Fibroblast of lung (primary cell): ENCODE measurements at places on chromosomes 7 and 10.

DNA sequence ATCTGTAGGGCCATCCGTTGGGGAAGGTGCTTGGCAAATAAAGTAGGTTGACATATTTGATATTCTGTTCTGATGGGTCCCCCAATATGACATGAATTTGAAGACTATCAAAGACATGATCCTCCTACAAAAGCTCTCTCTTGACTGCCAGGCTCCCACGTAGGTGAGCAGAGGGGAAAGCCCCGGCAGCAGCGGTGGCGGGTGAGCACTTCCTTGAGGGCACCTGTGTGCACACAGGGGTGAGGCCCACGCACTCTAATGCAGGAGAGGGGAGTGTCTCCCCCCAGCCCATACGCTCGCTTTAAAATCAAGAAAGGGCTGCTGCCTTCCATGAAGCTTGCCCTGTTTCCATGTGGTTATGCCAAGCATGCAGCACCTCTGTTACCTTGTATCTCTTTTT, 100.4 kb downstream of the TAX1BP1 start:
- DNase-seq, result no peak

DNA sequence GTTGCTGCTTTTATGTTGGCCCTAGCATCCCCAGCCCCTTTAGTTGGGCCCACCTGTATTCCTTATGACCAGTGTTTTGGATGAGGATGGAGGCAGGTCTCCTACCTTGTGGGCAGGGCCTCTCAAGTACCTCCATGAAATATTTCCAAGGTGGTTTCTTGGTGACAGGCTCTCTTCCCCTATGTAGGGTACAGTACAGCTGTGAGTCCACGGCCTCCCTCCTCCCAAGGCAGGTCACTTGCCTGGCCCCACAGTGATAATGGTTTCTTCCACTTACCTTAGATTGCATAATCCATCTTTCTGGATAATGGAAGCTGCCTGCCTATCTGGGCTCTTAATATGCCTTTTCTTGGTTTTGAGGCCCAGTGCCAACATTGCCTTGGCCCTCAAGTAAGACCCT, 110.4 kb downstream of the NT5C2 start:
- no peak for DNase-seq

DNA sequence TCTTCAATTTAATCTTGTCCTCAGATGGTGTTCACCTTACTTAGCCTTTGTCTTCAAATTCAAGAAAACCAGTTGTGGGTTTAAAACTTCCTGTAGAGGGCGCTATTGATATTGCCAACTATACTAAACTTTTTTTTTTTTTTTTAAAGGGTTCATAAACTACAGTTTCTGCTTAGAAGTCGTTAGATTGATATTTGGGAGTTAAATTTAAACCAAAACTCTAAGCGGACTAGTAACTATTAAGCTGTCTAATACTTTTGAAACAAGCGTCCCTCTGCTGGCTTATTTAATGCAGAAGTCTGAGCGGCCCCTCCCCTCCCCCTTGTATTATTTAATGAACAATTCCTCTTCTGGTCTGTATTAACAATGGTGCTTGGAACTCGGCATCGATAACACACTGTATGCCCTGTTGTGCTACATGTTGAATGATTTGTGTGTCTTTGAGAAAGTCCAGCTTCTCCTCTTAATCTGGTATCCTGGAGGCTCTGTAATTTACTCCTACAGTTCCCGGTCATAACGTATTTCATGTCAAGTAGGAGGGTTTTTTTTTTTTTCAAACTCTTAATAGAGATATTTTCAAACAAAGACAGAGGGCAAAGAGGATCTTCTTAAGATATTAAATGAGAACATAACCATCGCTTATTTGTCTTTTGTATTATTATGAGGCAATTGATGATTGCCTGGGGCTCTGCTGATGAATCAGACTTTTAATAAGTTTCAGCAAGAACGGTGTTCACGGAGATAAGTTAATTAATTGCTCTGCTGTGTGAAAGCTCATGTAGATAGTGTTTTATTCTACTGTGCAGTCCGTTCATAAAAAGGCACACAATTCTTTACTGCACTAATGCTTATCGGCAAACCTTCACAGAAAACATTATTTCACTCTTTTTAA, 22.6 kb upstream of the CREB5 start:
- DNase-seq, result peak; percentile 89

- no peak for DNase-seq
These were observed 774.2 kb downstream of the MAGI2 start for GRCh38 chr7:78679112-78679876.

DNA sequence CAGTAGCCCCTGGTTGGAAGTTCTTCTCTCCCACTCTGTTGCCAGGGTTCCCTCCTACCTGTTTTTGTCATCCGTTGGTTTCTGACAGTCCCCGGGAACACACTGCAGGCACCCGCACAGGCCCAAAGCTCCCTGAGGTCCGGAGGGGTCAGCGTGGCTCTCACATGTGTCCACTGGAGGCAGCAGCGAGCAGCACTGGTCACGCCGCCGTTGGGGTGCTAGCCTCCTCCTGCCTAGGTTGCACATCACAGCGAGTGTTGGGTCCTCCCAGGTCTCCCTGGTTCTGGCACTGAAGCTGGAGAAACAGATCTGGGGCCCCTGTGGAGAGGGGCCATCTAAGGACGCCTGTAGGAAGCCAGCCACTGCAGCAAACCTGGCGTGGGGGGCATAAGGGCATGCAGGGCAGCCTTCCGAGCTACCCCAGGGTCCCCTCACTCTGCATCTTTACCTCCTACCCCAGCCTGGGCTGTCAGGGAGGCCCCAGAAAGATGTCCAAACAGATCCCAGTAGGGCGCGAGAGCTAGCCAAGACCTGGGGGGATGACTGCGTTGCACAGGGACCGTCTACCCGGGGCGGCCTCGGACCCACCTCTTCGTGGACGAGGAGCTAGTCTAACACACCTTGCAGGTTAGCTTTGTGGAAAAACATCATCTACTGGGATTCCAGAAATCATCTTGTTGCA, 28.9 kb downstream of the LRRC27 start:
- no peak for DNase-seq

GRCh38 chr7:155323001-155323638, 25.4 kb downstream of the INSIG1 start:
- no peak for DNase-seq

- no peak for DNase-seq
These were observed 107.3 kb downstream of the PRPF18 start for GRCh38 chr10:13693783-13694700.

DNA sequence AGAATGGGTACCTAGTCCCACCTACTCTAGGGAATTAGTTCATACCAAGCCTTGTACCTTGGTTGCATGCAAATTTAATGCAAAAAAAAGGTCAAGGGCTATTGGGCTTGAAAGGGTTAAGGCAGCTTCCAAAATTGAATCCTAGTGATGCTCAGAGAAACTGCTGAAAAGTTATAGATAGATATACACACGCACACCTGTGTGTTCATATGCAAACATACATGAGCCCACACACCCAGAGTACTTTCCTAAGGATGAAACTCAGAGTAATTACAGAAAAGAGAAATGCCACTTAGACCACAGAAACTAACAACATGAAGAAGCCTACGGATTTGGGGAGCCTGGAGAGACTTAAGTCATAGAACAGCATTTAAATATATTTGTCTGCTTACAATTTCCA, 1.5 kb downstream of the SLC25A13 start:
- DNase-seq, result no peak

DNA sequence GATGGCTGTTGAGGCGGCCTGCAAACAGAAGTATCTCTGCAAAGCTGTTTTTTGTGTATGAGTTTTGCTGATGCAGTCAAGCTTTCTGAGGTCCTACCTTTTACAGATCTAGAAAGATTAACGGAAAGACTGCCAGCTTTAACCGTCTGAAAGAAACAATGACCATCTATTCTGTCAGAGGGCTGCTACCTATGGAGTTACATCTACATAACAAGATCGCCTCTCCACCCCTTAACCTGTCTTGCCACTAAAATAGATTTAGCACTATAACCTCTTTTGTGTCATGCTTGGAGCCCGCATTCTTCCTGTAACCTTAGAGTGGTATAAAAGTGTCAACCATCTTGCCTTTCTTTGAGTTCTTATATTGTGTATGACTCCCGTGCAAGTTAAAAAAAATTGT, 291.2 kb downstream of the POM121L12 start:
- DNase-seq, result no peak

- peak; percentile 68 for DNase-seq
These were observed 2.1 kb upstream of the RALA start for GRCh38 chr7:39621261-39621660.

DNA sequence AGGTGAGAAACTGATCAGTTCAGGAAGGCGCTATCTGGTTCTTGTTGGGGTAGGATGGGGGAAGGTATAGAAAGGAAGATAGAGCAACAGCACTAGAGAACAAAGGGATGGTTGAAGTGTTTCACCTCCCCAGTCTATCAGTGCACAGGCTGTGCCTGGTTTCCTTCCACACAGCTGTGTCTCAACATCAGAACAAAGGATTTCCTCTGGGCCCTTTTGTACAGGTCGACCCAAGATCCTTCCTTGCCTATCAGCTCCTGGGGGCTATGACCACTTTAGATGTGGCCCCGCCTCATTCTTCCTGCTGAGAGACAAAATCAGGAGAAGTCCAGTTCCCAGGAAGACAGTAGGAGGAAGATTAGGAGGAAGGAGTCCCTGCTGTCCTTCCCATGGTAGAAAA, 65.6 kb downstream of the NAMPT start:
- no peak for DNase-seq

DNA sequence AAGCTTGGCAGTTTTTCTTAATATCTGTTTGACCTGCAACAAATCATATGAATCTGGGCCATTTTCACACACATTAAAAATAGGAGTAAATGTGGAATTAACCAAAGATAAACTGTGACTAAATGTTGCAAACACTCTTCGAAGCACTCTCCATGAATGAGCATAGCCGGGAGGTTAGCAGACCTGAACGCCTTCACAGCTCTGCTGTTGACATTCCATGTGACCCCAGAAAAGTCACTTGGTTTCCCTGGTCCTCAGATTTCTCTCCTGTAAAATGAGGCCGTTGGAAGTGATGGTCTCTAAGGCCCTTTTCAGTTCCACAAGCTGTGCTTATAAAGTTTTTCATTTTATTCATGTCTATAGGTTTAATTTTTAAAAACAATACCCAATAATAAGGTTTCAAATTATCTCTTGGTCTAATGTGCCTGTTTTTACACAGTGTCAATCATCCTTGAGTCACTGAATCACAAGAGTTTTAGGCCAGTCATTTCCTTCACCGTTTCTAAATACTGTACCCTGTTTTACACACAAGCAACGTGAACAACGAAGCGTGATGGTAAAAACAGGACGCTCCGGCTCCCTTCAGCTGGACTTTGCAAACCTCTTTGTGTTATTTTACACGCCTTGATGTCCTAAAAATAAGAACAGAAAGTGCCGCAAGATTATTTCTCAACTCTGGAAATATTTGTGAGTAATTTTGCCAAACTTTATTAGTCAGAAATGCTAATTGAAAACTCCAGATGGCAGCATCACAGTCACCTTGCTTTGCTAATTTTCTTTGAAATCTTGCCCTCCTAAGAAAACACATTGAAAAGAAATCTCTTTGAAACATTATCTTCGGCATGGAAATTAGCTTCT, 38.6 kb upstream of the MET start:
- peak; percentile 65 for DNase-seq

- DNase-seq, result no peak
These were observed 2.3 kb downstream of the GSDME start for GRCh38 chr7:24754906-24755506.

DNA sequence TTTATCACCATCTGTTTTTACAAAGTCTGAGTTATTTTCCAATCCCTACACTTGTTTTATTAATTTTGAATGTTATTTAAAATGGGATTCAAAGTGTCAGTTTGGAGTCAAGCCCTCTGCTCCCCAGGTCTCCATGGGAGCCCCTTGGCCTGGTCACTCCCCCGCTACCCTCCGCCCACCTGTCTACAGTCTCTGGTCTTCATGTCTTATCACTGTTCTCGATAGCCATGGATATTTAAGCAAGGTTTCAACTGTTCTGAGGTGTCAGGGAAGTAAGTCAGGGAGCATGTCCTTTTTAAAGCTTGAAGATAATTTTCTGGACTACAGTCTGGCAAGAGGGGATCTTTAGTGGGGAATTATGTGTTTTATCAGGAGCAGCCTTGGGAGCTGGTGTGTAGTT, 19.1 kb upstream of the HPS1 start:
- DNase-seq, result no peak

GRCh38 chr10:70738761-70739121, 46.4 kb downstream of the TBATA start:
- DNase-seq, result no peak

- no peak for DNase-seq
These were observed 1.0 kb downstream of the STX1A start for GRCh38 chr7:73718438-73718881.

DNA sequence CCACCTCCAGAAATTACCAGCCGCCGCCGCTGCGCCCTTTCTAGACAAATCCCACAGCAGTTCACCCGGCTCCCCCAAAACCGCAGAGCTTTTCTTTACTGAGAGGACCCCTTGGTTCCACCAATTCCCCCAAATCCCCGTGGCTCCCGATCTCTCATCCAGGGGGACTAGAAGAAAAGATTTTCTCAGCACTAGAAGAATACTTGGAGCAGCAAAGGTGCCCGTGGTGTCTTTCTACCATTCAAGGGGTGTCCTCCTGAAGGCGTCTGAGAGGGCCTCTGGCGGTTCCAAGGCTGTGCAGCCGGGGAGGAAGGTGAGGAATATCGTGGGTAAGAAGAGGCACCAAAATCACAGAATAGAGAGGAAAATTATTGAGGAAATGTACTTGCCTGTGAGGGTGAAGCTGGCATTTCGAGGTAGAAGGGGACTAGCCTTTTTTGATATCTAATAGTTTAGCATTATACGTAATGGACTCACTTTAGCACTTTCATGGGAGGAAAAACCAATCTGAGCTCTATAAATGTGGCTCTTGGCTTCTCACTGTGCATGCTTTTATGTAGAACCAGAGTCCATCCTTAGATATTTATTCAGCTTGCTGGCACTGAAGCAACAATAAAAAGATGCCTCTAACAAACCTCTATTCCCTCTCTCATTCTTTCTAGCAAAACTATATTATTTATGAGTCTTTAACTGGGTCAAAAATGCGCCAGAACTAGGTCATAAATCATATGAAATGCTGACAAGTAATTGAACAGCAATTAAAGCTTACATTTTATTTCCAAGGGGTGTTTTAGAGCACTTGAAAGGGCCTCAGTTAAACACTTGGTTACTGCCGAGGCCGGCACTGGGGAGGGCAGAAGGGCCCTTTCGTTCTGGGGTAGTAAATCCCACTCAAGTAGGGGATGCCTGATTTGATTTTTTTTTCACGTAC, 13.8 kb upstream of the HOXA2 start:
- peak; percentile 42 for DNase-seq

DNA sequence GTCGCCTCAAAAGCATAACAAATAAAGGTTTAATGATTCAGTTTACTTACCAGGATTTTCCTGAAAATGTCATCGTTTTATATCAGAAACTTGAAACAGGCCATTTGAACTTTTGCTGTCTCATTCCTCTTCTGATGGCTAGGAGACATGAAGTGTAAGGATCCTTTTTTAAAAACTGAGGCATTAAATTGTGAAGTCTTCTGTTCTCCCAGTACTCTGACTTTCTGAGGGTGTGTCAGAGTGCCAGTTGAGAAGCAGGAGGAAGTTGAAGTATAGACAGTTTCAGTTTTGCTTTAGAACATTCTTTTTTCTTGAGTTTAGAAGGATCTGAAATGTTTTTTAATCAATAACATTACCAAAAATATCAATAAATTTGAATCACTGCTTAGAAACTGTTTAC, at the start of gene SAMD9L:
SAMD9L (minus strand) TSS at position 242 of the 400 bp plus-strand sequence. CDS start 12,414 bp downstream, outside the sequence.
- peak; percentile 9 for DNase-seq

- DNase-seq, result no peak
These were observed 139.2 kb downstream of the DYNC2I1 start for GRCh38 chr7:158995514-158995913.

GRCh38 chr10:100232101-100232500, 2.7 kb upstream of the CHUK start:
- no peak for DNase-seq
